ENCODE measurements at places on chromosomes 3 and 15.
A peak's percentile ranks its signal among the peaks of the same experiment; 100 is the strongest.

- DNase-seq = no peak
Observed at GRCh38 chr3:197495499-197495898, 60.3 kb downstream of the BDH1 start.

GRCh38 chr3:142929109-142929508 is 34.4 kb downstream of the PAQR9 start:
- peak; percentile 61 for DNase-seq

GRCh38 chr15:49978121-49978520 is 140.9 kb downstream of the ATP8B4 start:
- DNase-seq = no peak

- DNase-seq = peak; percentile 30
Observed at GRCh38 chr15:73127302-73127936, 75.2 kb downstream of the NEO1 start.

DNA sequence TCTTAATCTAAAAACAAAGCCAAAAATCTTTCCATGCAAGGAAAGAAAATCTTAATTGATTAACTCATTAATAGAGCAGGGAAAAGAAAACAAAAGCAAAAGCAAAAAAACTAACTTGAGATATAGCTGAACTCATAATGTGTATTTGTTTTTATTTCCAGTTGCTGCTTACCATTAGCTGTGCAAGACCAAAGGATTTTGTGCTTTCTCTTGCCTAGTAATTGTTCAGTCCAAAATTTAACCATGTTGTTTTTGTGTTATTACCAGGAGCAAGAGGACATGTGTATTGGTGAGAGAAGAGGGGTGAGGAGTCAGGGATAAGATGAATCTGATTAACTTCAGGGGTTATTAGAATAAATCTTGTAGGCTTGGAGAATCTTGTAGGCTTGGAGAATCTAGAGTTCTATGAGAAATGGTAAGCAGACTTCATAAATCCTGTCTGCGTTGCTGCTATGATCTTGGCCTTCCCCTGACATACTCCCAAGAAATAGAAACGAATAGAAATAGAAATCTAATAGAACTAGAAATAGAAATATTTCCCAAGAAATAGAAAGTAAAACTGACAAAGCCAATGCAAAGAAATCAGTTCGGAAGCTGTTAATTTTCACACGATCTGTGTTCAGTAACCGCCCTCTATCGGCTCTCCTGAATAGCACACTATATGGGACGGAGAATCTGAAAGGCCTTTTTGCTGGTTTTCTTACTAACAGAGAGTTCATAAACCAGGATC is 72.6 kb upstream of the TNFSF10 start:
- peak; percentile 40 for DNase-seq

- no peak for DNase-seq
Observed at GRCh38 chr3:111998636-111999483, at the start of gene TAGLN3. TAGLN3 (plus strand) TSS chr3:111998922; CDS start chr3:111999423, 501 bp downstream.

GRCh38 chr3:98577178-98577895 is 16.1 kb downstream of the CPOX start:
- DNase-seq = peak; percentile 67

DNA sequence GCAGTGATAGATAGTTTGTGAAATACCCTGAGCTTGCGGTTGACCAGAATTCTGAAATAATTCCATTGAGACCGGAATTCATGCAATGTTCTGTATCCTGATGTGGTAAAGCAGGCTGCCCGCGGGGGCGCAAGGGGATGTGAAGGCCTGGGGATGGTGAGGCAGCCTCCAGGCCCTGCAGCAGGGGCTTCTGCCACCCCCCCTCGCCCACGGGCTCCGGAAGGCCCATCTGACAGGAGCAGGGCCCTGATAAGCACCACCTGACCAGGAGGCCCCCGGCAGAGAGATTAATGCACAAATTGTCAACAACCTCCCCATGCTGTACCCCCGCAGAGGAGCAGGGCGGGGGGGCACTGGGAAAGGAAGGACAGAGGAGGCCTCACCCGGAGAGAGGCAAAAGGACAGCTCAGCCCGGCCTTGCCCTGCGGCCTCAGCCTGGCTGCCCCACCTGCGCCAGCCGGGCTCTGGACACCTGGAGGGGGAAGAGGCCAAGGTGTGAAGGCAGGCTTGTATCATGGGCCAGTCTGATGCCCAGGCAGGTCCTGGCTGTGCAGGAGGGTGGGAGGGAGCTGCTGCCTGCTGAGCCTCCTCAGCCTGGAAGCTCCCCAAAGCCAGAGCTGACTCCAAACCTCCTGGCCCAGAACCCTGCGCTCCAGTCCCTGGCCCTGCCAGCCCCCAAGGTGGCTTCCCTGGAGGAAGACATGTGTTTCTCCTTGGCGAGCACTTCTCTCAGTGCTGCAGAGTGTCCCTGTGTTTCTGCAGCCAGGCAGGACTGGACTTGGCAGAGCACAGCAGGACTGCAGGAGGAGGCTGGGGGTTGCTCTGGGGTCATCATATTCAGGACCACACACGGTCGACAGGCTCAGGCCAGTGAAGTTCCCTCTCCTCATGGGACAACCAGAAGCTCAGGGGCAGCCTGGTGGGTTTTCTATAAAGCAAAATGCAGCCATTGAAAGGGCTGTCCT is 46.5 kb downstream of the RPN1 start:
- DNase-seq = no peak

DNA sequence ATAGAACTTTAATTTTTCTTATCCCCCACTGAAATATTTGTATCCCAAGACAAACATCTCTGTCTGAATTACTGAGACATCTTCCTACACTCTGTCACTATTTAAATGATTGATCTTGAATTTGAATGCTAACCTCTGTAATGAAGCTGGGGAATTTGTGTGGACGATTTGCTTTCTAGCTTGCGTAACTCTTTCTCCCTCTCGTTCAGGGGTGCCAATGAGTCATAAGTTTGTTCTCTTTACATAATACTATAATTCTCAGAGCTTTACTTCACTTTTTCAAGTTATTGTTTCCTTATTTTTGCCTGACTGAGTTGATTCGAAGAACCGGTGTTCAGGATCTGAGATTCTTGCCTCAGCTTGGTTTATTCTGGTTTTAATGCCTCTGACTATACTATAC is 783.3 kb upstream of the CADM2 start:
- no peak for DNase-seq

DNA sequence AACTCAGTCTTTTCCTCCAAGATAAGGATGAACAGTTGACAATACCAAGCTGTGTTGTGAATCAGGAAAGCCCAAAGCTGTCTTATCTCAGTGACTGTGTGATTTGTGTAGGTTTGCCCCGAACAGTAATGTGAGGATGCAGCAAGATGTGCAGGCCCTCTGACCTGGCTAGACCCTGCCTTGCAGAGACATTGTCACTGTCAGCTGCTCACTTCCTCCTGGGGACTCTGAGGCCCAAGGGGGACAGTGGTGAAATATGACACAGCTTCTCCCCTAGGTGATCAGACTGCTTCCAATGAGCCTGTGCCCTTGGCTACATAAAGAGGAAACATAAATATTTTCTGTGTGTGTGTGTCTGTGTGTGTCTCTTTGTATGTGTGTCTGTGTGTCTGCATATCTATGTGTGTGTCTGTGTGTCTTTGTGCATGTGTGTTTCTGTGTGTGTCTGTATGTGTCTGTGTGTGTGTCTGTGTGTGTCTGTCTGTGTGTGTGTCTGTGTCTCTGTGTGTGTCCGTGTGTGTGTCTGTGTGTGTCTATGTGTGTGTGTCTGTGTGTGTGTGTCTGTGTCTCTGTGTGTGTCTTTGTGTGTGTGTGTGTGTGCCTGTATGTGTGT is 21.7 kb downstream of the LRRK1 start:
- DNase-seq = no peak

- DNase-seq = peak; percentile 88
Observed at GRCh38 chr3:16140116-16140893, 34.2 kb upstream of the GALNT15 start.

DNA sequence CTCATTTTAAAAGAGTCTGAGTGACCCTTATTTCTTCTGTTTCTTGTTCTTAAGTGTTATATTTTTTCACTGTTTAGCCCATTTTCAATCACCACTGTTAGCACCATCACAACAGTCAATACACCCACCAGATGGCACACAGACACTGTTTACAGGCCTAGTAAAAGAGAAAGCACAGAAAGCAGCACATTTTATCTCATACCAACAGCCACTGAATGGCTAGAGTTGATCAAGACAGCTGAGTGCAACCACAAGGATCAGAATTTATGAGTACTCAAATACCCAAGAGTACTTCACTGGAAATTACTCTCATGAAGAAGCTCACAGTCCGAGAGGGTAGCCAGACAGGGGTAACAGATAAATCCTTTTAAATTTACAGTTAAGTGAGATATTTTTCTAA is 127.0 kb downstream of the TFDP2 start:
- no peak for DNase-seq

GRCh38 chr15:63454503-63455211 is 49.7 kb upstream of the USP3 start:
- no peak for DNase-seq

GRCh38 chr3:119786409-119786808 is 4.5 kb downstream of the NR1I2 start:
- no peak for DNase-seq

DNA sequence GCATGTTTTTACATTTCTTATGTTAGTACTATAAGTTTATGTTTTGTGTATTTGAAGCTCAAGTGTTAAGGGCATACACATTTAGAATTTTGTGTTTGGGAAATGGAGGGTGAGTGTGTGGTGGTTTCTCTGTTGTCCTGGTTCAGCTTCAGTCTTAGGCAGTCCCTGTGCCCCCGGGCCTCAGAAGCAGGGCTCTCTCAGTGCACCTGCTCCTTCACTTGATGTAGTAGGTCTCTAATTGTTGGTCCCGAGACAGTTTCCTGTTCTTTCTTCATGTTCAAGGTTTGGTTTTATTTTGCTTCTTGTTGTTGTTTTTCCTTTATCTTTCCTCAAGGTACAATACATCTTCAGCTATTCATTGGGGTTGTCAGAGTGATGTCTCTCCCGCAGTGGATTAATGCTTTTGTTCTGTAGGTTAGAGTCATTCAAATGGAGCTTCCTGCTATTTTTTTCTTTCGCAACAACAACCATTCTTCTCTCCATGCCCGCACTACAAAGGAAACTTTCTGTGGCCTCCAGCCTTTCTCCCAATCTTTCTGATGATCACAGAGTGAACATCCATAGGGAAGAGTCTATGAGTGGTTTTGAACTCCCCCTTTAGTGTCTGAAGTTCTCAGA is 177.8 kb upstream of the GOLGA6L4 start:
- no peak for DNase-seq

- DNase-seq = no peak
Observed at GRCh38 chr3:172316758-172317157, 131.5 kb downstream of the GHSR start.

DNA sequence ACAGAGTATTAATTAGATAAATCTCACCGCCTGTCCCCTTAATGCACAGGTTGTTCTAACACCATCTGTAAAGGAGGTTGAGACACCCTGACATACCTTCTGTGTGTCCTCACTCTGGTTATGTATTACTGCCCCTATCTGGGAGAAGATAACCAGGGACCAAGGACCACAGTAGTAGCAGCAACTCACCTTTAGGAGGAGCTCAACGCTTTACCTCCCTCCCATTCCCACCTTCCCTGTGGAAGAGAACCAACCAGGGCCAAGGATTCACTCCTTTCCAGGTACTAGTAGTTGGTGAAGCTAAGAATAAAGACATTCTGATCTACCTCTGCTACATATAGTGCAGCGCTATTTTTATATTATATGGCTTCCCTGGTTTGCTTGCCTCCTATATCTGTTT is 232.6 kb downstream of the MEX3B start:
- no peak for DNase-seq

DNA sequence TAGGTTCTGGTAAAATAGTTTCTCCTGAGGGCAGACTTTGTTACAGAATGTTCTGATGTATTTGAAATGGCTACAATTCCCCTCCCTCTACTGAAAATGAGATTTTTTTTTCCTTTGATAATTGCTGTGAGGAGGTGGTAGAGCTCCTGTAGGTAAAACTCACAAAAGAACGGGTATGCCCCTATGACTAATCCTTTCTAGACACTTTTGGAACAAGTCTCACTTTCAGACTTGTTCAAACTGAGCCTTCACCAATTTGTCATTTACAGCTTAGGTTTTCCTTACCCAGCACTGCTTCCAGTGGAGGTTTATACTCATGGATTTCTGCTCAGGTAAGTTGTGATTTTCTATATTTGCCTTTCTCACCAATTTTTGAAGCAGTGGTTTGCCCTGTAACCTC is 115.6 kb downstream of the NLGN1 start:
- DNase-seq = no peak

DNA sequence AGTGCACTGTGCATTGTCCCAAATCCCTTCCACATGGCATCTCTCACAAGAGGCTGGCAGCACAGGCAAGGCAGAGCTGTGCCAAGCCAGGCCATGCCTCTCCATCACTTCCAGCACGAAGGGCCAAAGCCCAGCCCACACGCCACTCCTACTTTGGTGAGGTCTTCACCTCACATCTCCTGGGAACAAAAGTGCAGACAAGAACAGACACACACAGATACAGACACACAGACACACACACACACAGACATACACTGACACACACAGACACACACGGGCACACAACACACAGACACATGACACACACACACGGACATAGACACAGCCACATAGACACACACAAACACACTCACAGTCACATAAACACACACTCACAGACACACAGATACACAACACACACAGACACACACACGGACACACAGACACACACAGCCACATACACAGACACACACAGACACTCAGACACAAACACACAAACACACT is 233.3 kb downstream of the UACA start:
- no peak for DNase-seq
